ENCODE measurements at places on chromosomes 2 and 18.
A peak's percentile ranks its signal among the peaks of the same experiment; 100 is the strongest.

- peak; percentile 69 for DNase-seq
Observed at GRCh38 chr2:119230219-119231185, 6.9 kb downstream of the STEAP3 start.

GRCh38 chr2:29455200-29455860 is 340.1 kb downstream of the CLIP4 start:
- DNase-seq, result peak; percentile 26

DNA sequence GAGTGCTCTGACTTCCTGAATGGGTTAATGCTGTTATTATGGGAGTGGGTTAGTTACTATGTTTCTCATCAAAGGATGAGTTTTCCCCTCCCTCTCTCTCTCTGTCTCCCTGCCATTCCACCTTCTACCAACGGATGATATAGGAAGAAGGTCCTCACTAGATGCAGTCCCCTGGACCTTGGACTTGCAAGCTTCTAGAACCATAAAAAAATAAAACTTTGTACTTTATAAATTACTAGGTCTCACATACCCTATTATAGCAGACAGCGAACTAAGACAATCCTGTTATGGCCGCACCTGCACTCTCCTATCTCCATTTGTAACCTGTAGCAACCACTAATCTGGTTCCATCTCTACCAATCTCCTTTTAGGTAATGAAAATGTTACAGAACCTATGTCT is 564.9 kb downstream of the CNTNAP5 start:
- DNase-seq, result no peak

DNA sequence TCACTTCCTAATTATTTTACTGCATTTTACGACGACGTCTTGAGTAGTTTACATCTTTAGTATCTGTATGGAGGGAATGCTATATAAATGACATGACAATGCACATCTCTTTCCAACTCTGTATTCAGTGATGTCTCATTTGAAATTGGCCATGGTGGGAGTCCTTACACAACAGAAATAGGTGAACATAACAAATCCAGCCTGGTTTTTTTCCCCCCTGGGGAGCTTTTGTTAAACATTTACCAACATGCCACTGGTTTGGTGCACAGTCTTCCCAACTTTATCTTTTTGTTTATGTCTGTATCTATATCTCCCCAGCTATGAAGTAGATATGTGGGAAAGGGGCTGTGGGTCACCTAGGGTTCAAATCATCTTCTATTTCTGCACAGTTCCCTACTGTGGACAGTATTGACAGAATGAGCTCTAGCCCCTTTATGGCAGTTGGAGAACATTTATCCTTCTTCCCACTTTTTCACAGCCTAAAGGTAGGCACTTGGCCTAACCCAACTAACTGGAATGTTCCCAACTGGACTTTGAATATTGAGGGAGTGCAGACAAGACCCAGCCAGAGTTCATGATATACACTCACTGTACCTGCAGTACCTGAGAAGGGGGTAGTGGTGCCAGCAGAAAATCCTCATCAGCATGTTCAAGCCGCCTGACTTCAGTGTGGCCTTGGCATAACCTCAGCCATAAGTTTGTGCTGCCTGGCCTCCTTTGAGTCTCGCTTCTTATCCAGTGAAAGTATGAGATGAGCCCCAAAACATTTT is 5.7 kb upstream of the RTKN start:
- no peak for DNase-seq

DNA sequence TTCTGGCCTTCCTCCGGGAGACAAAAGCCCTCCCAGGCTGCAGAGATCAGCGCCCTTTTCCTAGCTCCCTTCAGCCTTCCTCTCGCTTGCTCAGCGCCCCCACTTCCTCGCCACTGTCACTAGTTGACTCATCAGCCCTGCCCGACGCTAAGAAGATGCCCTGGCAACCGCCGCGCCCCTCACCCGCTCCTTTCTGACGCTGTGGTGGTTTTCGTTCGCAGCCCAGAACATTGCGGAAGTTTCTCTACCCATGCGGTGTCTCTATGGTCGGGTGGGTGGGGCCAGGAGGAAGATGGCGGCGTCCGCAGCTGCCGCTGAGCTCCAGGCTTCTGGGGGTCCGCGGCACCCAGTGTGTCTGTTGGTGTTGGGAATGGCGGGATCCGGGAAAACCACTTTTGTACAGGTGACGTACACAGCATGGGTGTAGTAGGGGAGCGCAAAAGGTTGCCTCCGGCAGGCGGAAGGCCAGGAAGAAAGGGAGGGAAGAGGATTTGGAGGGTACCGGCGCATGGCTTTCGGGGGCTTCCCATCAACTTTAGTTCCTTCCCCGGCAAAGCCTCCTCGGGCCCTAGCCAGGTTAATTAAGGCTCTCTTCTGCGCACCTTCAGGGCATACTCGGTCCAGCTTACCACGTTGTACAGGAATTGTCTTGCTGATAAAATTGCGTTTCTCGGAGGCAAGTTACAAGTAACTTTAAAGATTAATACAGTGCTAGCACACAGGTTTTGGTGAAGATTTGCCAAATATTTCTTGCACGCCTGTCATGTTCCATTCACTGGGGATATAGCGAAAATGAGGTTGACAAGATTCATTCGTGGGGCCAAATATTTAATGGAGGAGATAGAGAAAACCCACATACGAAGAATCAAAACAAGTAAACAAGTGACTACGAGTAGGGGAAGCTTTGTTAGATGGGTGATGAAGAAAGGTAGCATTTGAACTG is at the start of the genes CCDC121 and GPN1:
Gene CCDC121 (minus strand): TSS at position 246 of the 943 bp plus-strand sequence. CDS start 1,213 bp downstream, outside the sequence.
Gene GPN1 (plus strand): TSS at position 284 of the 943 bp plus-strand sequence. CDS start 9 bp downstream, at position 293.
- peak; percentile 95 for DNase-seq

DNA sequence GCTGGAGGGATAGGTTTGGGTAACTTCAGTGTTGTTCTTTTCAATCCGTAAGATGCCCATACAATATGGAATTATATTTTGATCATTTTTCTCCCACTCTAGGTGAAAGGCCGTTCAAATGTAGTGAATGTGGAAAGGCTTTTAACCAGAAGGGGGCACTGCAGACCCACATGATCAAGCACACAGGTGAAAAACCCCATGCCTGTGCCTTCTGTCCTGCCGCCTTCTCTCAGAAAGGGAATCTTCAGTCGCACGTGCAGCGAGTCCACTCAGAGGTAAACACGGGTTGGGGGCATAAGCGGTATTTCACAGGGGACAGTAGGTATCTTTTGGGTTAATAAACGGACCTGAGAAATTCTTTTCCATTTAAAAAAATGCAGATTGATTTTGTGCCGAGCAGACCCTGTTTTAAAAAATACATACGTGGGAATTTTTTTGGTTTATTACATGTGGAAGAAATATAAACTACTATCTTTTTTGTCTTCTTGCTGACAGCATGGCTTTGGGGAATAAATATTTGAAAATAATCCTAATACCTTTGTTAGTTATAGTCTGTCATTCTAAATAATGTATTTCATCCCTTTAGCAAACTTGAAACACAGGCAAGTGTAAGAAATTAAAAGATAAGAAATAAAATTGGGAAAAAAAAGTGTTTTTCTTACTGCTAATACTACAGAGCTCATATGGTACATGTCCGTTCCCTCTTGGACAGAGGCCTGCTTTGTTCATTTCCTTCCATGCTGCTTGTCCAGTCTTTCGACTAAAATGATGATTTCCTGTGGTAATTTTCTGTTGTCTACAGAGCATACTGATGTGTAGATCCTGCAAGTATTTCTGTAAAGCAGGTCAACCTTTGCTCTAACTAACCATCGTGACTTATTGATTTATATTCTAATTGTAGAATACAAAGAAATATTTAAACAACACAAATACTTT is 53.3 kb downstream of the ZNF236 start:
- DNase-seq, result peak; percentile 28

DNA sequence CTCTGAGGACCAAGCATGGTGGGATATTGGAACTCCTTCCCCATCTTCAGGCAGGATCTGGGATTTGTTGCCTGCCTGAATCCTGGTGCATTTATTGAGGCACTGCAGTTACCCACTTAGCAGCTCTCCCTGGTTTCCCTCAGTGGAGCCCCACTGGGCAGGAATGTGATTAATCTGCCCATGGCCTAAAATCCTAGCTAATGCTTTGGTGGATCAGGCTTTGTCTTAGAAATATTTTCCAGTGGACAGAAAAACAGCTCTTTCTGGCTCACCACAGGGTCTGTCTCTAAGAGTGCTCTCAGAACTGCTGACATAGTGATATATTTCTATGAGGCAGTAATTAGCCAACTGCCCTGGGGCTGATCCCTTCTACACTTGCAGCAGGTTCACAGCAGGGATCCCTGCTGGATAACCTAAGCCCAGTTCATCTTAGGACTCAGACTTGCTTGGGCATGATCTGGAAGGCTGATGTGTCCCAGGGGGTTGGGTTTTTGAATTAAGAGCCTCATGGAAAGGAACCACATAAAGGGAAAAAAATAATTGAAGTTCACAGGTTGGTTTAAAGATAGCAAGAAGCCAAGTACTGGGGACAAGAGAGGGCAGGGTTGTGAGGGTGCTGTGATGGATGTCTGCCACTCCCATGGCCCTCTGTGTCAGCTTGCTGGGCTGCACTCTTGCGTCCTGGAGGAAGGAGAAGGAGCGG is 44.3 kb upstream of the ZDBF2 start:
- no peak for DNase-seq

DNA sequence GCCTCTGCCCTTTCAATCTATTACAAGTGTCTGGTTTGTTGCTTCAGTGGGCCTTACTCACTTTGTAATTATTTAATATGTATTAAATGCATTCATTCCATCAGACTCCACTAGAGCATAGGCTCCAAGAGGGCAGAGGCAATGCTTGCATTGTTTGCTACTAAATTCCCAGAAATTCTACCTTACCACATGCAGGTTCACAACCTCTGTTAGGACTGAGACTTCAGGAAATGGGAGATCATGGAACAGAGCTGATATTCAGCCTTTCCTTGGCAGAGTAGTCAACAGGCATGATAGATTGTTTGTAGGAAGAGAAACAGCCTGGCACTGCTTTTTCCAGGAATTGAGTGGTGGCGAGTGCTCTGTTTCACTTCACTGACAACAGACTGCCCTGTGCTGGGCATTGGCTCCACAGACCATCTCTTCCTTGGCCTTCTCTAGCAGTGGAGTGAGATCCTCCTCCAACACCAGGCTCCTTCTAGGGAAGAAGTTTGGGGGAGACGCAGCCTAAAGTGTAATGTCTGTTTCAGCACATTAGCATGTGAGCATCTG is 6.2 kb upstream of the MATN3 start:
- no peak for DNase-seq

GRCh38 chr18:36162981-36163380 is 24.3 kb upstream of the MOCOS start:
- no peak for DNase-seq

DNA sequence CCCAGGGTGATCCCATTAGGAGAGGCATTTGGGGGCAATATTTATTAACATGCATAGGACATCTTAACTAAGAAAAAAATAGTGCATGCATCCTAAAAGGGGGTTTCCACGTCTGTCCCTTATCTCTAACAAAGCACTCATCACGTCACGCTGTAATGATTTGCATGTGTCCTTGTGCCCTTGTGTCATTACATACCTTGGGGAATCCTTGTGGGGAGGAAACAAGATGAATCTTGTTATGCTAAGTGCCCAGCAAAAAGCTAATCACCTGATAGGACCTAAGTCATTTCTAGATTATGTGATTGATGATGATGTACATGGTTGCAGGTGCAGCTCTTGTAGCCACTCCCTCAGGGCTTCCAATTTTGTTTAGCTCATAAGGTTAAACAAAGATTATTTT is 250.9 kb downstream of the FBXO15 start:
- DNase-seq, result no peak

GRCh38 chr2:73339201-73339600 is 45.9 kb upstream of the EGR4 start:
- no peak for DNase-seq

- peak; percentile 22 for DNase-seq
Observed at GRCh38 chr2:163665817-163666216, 70.0 kb downstream of the FIGN start.

- no peak for DNase-seq
Observed at GRCh38 chr2:49265471-49265870, 111.2 kb upstream of the FSHR start.

DNA sequence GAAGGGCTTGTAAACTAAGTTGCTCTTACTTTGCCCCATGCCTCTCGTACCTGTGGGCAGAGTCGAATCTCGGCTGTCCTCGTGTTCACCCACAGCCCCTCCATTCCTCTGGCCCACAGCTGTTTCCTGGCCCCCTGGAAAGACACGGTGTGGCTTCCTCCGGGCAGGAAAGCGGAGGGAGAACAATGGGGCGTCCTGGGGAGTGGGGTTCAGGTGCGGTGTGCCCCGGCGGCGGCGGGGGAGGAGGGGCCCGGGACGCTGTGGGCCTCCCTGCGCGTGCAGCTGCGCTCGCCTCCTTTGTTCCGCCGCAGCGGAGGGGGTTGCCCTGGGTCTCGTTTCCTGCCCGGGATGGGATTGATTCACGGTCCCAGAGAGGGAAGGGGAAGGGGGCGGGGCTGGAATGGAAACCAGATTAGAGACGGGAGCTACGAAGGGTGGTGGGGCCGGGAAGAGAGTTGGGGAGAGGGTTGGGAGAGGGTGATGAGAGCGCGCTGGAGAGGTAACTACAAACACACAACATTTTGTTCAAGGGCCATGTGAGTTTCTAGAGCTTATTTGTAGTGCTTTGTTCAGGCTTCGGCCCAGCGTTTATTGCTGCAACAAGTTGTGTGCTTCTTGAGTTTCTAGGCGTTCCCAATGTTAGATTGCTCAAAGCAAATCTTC is 796 bp downstream of the MYO1B start:
- DNase-seq, result peak; percentile 86

GRCh38 chr2:73075477-73076373 is 4.2 kb upstream of the SFXN5 start:
- DNase-seq, result no peak

GRCh38 chr2:173264603-173265366 is 89.9 kb upstream of the CDCA7 start:
- no peak for DNase-seq

GRCh38 chr2:119311371-119311770 is 55.3 kb downstream of the C2orf76 start:
- DNase-seq, result no peak

DNA sequence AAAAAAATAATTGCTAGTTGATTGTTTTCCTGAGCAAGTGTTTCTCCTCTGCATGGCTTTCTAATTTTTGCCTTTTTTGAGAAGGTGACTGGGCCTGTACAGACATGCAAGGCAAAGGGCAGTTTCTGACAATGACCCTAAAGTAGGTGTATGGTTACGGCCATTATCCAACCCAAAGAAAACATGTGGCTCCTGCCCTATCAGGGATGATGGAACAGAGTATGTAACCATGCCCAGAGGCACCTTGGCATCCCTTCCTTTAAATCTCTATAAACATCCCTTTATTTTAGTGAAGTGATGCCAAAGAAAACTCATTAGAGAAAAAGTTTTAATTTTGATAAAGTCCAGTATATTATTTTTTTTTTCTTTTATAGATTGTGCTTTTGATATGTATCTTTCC is 217.5 kb downstream of the LPIN1 start:
- no peak for DNase-seq

- DNase-seq, result no peak
Observed at GRCh38 chr18:35158728-35159450, 81.9 kb upstream of the ZNF397 start.

DNA sequence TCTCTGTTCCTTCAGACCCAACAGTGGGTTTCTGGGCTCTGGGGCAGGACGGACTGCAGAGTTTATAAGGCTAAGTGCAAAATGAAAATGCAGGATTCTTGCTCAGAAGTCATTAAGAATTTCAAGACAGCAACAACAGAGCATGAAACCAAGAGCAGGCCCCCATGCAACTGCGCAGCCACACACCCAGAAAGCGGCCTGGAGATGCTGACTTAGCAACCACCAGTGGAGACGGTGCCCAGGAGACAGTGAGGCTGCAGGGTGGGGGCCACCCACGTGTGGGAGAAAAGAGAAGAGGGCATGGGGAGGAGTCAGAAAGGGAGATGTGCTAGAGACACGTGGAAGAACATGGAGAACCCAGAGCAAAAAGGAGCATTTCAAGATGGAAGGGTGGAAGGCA is 66.5 kb downstream of the GALNT14 start:
- no peak for DNase-seq

GRCh38 chr2:73971722-73972121 is 13.0 kb upstream of the TET3 start:
- DNase-seq, result no peak
